ENCODE measurements at places on chromosomes 3 and 15.

- no peak for DNase-seq
Measured at GRCh38 chr3:123026565-123027291, 835 bp downstream of the SEMA5B start.

DNA sequence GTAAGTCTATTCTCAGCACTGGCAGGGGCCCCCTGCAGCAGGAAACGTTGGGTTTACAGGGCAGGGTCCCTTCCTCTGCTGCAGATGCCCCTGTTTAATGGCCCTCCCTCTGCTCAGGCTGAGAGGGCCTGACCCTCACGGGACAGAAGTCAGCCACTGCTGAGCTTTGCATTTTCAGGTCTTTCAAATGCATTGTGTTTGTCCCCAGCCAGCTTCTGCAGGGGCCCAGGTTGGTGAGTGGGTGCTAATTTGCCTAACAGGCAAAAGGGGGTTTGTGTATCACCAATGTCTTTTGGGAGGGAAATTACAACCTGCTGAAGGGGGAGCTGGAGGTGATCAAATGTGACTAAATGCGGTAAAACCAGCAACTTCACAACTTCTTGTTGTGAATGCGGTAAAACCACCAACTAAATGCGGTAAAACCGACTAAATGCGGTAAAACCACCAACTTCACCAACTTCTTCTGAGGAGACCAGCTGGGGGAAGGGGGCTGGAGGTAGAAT lies 44.8 kb upstream of the UBE2E1 start:
- no peak for DNase-seq

GRCh38 chr3:147509448-147509847 lies 100.3 kb downstream of the ZIC1 start:
- no peak for DNase-seq

DNA sequence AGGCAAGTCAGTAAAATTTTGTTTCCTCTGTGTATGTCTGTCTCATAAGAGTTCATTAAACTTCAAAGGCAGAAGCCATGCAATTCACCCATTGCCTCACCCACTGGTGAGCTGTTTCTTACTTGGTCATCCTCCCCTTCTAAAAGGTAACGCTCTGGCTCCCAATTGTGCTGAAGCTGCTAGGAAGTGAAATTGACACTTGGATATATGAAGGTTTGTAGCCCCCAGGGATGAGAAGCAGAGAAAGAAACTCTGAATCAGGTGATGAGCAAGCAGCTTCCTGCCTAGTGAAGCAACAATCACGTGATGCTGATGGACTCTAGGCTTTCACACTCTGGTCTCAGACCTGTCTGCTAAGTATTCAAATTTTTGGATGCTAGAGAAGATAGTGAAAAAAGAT lies 70.7 kb downstream of the CD200R1L start:
- no peak for DNase-seq

GRCh38 chr3:197522183-197522715 lies 33.5 kb downstream of the BDH1 start:
- no peak for DNase-seq

DNA sequence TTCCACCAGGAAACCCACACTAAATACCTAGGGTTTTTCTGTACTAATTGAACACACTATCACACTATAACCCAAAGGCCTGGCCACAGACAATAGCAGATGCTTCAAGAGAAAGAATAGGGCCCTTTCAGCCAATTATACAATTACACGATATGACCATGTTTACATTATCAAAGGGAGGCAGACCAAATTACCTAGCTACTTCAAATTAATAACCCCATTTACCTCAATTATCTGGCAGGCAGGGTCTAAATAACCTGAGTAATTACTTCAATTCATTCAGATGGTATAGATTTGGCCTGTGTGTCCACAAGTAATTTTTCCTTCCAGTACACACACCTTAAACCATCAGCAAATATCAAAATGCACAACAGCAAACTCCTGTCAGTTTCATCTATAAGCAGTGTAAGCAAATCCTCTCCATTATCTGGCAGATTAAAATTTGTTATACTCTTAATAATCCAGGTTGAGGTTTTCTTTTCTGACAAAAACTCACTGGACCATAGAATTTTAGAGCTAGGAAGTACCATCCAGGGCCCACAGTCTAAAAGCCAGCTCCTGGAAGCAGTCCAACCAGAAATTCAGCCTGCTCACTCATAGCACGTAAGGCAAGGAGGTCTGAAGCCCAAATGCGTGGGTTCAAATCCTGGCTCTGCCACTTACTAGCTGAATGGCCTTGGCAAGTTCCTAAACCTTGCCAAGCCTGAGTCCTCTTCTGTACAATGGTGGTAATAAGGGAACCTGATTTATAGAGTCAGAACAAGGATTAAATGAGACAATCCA lies 51.8 kb downstream of the RFTN1 start:
- no peak for DNase-seq

DNA sequence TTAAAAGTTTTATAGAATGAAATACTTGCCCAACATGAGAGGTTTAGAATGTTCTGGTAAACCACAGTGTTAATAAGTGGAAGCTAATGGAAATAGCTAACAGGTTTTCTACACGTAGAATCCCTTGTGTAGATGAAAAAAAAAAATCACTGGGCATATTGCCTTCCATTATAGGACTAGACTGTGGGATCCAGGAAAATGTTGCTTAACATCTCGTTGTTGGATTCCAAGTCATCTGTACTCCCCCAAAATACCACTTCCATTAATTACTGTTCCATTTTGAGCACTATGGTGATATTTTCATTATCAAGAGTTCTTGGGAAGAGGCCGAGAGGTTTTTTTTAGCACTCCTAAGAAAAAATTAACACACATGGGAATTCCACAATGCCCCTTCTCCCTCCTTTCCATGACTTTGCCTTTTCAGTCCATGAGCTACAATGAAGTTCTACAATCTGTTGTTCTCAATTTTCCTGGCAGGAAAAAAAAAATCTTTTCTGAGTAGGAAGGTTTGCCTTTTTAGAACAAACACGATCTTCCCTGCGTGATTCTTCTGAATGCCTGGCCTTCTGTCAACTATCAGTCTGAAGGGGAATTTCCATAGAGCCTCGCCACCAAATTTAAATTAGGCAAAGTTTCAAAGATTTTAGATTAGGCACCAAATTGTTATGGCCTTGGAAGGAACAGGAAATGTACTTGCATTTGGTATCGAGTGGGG lies 74.4 kb upstream of the CTDSPL start:
- DNase-seq: no peak

GRCh38 chr3:179181993-179182551 lies 33.9 kb downstream of the PIK3CA start:
- peak; percentile 19 for DNase-seq

DNA sequence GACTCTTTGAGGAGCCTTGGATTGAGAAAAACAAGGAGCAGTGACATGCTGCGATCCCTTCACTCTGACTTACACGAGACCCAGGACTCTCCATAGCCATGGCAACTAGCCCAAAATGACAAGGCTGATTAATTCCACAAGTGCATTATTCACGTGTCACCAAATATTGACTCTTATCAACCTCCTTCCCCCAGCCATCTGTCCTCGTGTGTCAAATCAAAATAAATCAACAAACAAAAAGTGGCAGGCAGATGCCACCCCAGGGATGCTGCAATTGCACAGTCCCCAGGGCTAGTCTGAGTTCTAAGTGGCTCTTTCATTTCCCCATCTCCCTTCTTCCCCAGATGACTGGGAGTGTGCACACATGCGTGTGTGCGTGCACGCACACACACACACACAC lies 104.9 kb downstream of the AQP9 start:
- DNase-seq: no peak

DNA sequence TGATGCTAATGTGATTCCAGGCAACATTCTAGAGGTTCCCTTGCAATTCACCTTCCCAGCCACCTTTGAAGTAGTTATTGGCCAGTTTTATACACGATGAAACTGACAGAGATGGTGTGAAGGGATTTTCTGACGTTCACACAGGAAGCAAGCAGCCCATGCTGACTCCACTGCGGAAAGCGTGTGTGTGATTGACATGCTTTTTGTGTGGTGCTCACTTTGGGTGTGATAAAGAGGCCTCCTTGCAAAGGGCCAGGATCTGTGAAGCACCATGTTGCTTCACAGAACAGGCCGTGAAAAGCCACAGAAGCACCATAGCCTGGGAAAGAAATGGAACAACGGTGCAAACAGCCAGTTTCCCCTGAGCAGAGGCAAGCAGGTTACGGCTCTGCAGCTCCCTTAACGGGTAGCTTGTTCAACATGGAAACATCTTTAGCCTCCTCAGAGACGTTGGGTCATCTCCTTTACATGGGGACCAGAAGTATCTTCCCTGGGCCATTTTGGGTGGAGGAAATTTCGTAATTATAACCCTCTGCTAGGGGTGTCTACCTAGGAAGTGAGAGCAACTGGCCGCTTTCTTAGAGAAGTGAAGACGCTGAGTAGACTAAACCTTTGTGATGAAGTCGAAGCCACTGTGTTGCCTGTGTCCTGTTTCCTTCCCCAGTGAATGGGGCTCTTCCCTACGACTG lies 108.5 kb downstream of the APBA2 start:
- DNase-seq: no peak

- no peak for DNase-seq
Measured at GRCh38 chr15:23446215-23447106, 582 bp downstream of the GOLGA6L2 start.

DNA sequence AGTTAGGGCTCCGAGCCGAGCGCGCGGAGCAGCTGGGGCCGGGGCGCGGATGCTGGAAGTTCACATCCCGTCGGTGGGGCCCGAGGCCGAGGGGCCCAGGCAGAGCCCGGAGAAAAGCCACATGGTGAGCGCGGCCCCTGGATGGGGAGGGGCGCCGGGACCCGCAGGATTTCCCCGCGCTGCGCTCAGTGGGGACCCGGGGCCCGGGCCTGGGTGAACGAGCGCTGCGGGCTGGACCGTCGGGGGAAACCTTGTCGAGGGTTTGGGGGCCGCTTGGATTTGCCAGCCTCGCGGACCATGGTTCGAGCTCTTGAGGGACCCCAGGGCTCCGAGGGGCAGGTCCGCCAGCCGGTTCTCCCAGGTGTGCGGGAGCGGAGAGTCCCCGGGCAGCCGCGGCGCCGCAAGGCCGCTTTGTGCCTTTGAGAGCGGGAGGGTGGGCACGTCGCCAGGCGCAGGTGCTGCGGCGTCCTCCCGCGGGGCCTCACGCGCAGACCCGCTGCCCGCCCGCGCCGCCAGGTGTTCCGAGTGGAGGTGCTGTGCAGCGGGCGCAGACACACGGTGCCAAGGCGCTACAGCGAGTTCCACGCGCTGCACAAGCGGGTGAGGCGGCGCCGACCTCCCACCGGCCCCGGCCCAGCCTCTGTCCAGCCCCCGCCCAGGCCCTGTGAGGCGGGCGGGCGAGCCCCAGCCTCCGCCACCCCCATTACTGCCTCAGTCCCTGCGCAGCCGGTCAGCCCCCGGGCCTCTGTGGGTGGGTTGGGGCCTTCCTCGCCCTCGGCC lies at the start of gene SNX22:
Gene SNX22 (plus strand): TSS at position 5 of the 780 bp plus-strand sequence. CDS start 45 bp downstream, at position 50.
- no peak for DNase-seq

DNA sequence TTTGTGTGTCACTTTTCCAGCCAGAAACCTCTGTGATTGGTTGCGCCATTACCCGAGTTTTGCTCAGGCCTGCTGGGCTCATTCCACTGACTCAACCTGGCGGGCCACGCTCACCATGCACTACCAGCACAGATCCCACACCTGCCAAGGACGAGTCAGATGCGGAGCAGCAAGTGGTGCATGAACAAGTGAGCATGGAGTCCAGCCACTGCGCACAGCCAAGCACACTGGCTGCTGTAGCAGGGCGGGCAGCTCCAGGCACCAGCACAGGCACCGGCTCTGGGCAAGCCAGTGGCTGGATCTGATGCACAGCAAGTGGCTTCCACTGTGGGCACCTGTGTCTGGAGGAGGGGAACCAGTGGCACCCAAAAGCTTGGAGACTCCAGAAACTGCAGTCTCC lies 110.4 kb downstream of the CBLB start:
- no peak for DNase-seq

DNA sequence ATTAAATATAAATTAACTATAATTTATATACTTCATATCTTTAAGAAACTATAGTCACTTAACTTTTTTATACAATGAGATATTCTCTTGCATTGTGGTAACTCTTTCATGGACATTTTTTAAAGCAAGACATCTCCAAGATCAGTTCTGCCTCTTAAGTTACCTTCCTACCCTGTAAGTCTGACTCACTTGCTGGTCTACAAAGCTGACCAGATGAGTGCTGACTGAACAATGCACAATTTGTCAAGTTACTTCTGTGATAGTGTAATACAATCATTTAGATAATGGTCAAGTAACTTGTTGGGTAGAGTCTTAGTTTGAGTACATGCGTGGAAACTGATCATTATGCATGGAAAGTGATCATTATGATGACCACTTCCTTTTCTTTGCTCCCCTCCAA lies 145.9 kb downstream of the MEIS2 start:
- DNase-seq: peak; percentile 2

DNA sequence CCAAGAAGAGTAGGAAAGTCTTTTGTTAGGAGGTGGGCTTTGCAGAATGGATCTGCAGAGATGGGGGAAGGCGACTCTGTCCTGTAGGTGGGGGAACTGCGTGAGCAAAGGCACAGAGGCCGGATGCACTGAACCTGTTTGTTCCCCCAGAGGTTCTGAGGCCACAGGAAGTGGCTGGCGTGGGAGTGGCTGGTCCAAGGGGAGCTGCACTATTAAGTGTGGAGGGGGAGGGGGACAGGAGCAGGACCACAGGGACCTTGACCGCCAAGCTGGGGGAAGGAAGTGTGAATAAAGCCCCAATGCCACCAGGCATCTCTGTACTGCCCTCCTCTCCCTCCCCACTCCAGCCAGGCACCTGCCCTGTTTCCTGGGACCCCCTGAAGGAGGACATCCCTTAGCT lies 51.8 kb downstream of the CYP11A1 start:
- no peak for DNase-seq

- no peak for DNase-seq
Measured at GRCh38 chr15:77636209-77636608, 3.5 kb upstream of the LINGO1 start.

DNA sequence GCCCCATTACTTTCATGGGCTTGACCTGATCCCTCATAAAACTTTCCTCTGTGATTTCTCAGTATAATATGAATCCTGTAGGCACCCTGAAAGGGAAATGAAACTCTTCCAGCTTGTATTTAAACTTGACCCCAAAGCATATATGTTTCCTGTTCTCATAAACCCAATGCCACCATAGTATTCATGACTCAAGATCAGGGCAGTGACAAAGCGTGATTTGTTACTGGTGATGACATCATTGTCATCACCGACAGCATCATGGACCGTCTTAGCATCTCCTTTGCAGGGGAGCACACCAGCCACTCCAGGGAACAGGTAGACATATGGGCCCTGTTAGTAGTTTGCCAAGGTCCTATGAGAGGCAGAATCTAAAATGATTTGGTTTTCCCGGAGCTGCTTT lies 741.2 kb downstream of the NR2F2 start:
- DNase-seq: no peak

DNA sequence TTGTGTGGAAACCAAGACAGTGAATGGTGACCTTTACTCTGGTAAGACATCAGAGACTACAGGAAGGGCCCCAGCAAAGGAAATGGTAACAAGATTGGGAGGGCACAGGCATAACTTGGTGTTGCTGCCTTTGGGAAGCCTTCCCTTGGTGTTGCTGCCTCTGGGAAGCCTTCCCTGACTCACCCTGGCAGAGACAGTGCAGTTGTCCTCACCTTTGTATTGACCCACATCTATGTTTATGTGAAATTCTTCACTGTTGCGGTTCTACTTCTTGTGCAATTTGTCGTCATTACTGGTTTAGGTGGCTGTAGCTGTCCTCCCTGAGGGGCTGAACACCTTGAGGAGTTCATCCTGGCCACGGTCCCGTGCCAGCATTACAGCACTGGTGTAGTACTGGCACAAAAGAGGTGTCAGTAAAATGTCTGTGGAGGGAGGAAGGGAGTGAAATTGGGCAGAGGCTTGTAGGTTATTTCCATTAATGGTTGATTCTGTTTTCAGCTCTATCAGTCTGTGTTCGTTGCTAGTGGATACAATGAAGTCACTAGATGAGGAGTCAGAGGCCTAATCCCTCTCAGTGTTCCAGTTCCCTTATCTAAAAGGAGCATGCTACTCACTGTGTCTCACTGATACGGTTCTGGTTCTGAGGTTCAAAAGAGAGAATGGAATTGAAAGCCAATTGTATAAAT lies 21.6 kb downstream of the IFT122 start:
- no peak for DNase-seq
